Stimulated activated CD8-positive, alpha-beta memory T cell treated with anti-CD3 and anti-CD28 coated beads, Interleukin-4, amount 100 ng/mL, for 24 hours (primary cell): ENCODE measurements at places on chromosomes 7 and 10.

- no peak for DNase-seq
Measured at GRCh38 chr10:124157271-124157681, 63.9 kb upstream of the CHST15 start.

GRCh38 chr7:47748041-47748440 lies 166.1 kb upstream of the TNS3 start:
- no peak for DNase-seq

DNA sequence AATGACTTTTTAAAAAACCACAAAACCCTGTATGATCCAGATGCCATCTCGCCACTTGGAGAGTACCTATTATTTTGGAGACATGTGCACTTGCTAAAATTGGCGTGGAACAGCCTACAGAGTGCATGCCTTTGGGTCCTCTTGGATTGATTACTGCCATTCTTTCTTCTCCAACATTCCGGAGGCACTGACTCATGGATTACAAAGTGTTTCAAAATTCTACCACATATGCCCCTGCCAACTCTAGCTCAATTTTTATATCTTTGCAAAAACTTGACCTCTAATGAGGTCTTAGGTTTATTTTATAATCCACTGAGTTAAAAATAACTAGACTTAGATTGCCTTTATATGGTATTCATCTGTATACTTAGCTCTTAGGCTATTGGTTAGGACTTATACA lies 55.8 kb upstream of the KIF5B start:
- no peak for DNase-seq

- DNase-seq, result no peak
Measured at GRCh38 chr7:95490231-95490762, 4.6 kb downstream of the ASB4 start.

DNA sequence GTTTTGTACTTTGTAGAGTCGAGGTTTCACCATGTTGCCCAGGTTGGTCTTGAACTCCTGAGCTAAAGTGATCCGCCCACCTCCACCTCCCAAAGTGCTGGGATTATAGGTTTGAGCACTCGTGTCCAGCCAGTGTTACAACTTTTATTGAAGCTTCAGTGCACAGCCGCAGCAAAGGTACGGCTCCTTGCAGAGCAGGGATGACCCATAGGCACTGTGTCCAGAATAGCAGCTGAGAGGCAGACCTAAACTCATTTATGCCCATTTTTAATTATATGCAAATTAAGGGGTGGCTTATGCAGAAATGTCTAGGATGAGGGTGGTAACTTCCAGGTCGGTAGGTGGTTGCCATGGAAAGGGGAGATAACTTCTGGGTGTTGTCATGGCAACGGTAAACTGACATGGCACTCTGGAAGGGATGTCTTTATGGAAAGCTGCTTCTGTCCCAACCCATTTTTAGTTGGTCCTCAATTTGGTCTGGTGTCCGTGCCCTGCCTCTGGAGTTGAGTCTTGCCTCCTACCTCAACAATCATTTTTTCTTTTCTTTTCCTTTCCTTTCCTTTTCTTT lies 22.7 kb downstream of the NYAP1 start:
- DNase-seq, result no peak

GRCh38 chr10:89388806-89389205 lies 3.6 kb upstream of the IFIT1 start:
- no peak for DNase-seq

- DNase-seq, result no peak
Measured at GRCh38 chr7:75843613-75844116, 30.1 kb upstream of the CCL24 start.

GRCh38 chr7:24728503-24729364 lies 28.5 kb downstream of the GSDME start:
- no peak for DNase-seq

- no peak for DNase-seq
Measured at GRCh38 chr10:123157210-123157609, 3.0 kb downstream of the BUB3 start.

- no peak for DNase-seq
Measured at GRCh38 chr7:23299770-23300300, 696 bp downstream of the MALSU1 start.

GRCh38 chr10:117186832-117187615 lies 10.3 kb upstream of the KCNK18 start:
- DNase-seq, result no peak

DNA sequence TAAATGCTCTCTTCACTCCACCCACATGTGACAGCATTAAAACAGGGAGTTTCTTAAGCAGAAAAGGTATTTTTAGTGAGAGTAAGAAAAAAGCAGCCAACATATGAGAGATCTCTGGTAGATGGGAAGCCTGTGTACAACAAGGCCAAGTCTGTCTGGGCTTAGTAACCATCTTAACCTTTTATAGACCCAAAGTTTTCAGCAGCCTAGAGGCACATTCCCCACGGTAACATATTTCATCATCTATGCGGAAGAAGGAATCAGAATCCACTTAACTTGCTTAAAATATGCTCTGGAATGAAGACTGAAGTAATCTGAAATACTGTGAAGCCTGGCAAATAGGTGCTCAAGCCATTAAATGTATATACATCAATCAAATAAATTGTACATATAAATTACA lies 127.8 kb downstream of the RAPGEF5 start:
- no peak for DNase-seq

DNA sequence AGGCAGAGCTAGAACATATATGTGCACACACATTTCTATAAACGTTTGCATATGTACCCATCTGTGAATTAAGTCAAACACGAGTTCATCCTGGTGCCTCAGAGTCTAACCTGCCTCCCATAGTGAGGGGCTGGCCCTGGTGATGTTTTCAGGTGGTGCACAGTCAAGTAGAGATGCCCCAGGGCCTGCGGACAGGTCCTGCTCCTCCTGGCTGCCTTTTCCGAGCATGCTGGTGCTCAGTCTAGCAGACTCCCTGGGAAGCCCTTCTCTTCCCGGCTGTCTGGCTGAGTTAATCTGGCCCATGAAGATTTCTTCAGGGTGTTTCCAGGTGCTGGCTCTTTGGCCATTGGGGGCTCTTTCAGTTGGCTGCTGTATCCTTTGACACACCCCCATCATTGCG lies 14.3 kb downstream of the ADCY1 start:
- DNase-seq, result no peak

GRCh38 chr10:4239186-4239585 lies 454.2 kb upstream of the KLF6 start:
- no peak for DNase-seq

- no peak for DNase-seq
Measured at GRCh38 chr7:70215491-70215890, 617.2 kb downstream of the AUTS2 start.

DNA sequence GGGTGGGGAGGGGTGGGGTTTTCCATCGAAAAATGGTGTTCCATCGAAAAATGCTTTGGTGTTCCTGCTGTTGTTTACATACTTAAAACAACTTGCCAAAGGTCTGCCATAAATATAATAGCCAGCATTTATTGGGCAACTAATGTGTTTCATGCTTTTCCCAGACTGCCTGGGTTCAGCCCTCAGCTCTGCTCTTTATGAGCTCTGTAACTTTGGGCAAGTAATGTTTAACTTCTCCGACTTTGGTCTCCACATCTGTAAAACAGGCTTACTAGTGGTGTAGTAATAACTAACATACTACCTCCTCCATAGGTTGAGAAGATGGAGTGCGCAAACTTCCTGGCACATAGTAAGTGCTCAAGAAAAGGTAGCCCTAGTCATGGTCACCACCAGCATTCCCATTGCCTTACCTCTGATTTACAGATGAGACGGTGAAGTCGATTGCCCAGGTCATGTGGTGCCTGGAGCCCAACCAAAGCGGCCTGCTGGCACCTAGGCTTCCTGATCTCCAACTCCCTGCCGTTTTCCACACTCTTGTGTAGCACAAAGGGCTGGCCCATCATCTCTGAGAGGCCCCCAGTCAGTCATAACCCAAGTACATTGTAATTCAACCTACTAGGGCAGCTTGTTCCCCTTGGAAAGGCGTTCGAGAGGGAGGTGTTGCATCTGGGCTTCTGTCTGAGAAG lies 8.9 kb downstream of the ZMIZ1 start:
- no peak for DNase-seq

GRCh38 chr10:123759501-123760031 lies 93.4 kb downstream of the GPR26 start:
- no peak for DNase-seq

- DNase-seq, result no peak
Measured at GRCh38 chr7:21107101-21107500, 320.4 kb upstream of the SP8 start.

GRCh38 chr7:47211519-47211973 lies 370.4 kb downstream of the TNS3 start:
- no peak for DNase-seq

- no peak for DNase-seq
Measured at GRCh38 chr7:141698247-141699015, 3.5 kb downstream of the DENND11 start.

- DNase-seq, result no peak
Measured at GRCh38 chr7:35839860-35840854, 39.3 kb downstream of the SEPTIN7 start.

DNA sequence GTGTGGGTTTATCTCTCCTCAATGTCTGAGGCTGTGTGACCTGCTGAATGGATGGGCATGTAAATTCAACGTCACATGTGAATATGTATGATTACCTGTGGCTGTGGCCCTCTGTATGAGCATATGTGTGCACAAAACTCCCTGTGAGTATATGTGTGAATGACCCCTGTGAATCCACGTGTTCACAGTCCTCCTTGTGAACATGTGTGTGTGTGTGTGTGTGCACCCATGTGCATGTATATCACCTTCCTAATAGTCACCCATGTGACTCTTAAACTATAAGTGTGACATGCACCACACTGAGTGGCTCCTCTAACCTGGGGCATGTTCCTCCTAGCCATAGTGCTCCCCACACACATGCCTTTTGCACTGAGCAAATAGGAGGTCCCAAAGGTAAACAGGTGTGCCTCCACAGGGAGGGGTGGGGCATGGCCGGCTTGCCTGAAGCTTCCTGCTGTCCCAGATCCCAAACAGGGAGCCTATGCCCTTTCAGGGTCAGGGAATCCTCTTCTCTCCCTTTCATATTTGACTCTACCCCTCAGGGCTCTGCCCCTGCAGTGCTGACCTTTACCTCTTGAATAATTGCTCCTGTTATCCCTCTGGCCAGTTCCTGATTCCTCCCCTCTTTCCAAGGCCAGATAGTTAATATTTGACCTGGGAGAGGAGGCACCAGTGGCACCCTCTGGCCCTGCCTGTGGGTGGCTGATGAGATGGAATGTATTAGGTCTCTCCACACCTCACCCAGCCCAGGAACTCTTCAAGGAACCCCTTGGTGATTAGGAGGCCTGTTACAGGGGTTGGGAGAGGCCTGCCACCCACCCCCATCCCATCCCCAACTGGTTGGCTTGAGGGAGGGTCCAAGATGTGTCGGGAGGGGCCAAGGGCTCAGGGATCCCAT lies 1.9 kb downstream of the SEMA4G start:
- no peak for DNase-seq

GRCh38 chr7:134343796-134344195 lies 27.1 kb upstream of the SLC35B4 start:
- no peak for DNase-seq

GRCh38 chr7:154387252-154387651 lies 335.1 kb downstream of the DPP6 start:
- DNase-seq, result no peak

GRCh38 chr7:2948749-2949148 lies 94.9 kb downstream of the CARD11 start:
- DNase-seq, result no peak
